Left ventricle myocardium inferior (tissue), 1 donor: ENCODE measurements at places on chromosomes 6 and 20. TPM values are rescaled to one million over a fixed set of nuclear protein-coding genes. Genes with fewer than 3 reads are reported as not detected.

KCNK5 gene
- total RNA-seq = 0.47 TPM

GRCh38 chr6:63636518-63637021 lies 968 bp downstream of the PHF3 start:
- H3K4me1 ChIP-seq = peaks cover 68% of the 10 kb centered on the region
- peak overlapping the region; percentile 98 for H3K27ac ChIP-seq
- H3K27me3 ChIP-seq = no peaks in the 10 kb centered on the region
- no peaks in the 10 kb centered on the region for H3K36me3 ChIP-seq

DNA sequence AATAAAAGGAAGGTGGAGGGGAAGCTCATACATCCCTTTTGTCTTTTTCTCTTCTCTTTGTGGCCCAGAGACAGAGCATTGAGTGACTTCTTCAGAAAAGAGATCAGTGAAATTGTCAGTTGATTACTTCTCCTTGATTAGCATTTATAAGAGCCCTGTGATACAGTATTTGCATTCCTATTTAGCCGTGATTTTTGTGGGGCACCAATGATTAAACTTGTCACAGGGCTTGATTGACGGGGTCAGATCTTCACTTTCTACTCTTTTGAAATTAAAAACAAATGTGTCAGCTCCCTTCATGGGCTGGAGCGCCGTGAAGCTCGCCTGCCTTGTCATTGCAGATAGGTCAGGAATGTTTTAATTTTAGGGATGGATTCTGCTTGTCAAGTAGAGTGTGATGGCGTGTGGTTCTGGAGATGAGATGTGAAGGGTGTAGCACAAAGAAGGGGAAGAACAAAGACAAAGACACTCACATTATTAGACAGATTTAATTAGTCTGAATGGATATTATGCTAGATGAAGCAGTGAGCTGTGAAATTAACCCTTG lies 166.8 kb downstream of the ZNF217 start:
- no peak overlapping the region for H3K27ac ChIP-seq
- no peak overlapping the region for H3K4me3 ChIP-seq
- no peaks in the 10 kb centered on the region for H3K27me3 ChIP-seq
- no peaks in the 10 kb centered on the region for H3K4me1 ChIP-seq
- no peaks in the 10 kb centered on the region for H3K36me3 ChIP-seq
- no peak for DNase-seq

CTCFL gene
- not detected for total RNA-seq

RBPJL gene
- not detected for total RNA-seq

DNA sequence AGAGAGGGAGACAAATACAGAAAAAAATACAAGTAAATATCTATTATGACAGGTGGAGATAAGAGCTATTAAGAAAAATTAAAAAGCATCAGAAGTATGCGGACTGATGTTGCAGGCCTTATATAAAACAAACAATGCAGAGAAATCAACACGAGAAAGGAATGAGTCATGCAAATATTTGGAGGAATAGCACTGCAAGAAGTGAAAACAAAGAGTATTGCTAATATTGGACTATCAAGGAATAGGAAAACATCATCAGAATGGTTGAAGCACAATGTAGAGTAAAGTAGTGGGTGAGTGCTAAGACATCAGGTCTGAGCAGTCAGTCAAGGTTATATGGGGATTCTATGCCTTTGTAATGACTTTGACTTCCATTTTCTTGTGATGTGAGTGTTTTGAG lies 657.5 kb upstream of the GJE1 start:
- no peak overlapping the region for H3K4me3 ChIP-seq
- H3K4me1 ChIP-seq = no peaks in the 10 kb centered on the region
- no peak for DNase-seq

DNA sequence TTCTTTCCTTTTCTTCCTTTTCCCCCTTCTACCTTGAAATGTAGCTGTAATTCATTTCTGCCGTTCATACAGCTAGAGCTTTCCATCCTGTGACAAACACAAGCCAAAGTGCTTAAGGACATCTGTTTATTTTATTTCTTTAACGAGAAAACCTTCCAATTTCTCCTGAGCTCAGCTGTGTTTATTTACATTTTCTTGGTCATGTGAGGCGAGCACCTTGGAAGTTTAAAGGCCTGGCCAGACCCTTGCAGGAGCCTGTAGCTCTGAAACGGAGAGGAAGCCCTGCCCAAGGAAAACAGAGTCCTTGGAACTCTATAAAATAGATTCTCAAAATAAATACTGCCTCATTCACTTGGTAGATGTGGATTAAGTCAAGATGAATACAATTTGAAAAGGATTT lies 223.1 kb downstream of the EYA2 start:
- H3K27me3 ChIP-seq = peaks cover 5% of the 10 kb centered on the region
- DNase-seq = no peak

GRCh38 chr6:161444464-161444863 lies 170.6 kb upstream of the AGPAT4 start:
- H3K27me3 ChIP-seq = no peaks in the 10 kb centered on the region
- H3K4me3 ChIP-seq = no peak overlapping the region
- H3K4me1 ChIP-seq = peaks cover 22% of the 10 kb centered on the region
- H3K27ac ChIP-seq = peak overlapping the region; percentile 55

MAFB gene
- total RNA-seq = 10.2 TPM

DNA sequence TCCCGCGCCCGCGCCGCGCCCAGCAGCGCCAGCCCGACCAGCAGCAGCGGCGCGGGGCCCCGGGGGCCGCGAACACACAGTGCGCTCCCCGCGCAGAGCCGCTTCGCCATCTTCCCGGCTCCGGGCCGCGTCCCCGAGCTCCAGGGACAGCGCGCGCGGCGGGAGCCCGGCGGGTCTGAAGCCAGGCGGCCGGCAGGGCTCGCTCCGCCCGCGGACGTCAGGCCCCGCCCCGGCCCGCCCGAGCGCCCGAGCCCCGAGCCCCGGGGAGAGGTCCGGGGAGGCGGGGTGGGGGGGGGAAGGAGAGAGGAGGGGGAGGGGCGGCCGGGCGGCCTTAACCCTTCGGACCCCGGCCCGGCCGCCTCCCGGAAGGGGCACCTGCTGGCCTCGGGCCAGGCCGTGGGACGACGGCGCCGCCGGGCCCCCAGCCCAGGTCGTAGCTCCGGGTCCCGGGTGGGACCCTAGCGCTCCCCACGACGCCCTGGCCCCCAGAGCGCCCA lies at the start of gene LAMA5:
TSS of gene LAMA5 (minus strand) at position 177 of the 497 bp plus-strand sequence. CDS start at position 110, 67 bp downstream.
- H3K4me3 ChIP-seq = peak within 1 kb of the TSS; percentile 98
- H3K27me3 ChIP-seq = no peaks in the 10 kb centered on the region
- H3K4me1 ChIP-seq = peaks cover 88% of the 10 kb centered on the region

DNA sequence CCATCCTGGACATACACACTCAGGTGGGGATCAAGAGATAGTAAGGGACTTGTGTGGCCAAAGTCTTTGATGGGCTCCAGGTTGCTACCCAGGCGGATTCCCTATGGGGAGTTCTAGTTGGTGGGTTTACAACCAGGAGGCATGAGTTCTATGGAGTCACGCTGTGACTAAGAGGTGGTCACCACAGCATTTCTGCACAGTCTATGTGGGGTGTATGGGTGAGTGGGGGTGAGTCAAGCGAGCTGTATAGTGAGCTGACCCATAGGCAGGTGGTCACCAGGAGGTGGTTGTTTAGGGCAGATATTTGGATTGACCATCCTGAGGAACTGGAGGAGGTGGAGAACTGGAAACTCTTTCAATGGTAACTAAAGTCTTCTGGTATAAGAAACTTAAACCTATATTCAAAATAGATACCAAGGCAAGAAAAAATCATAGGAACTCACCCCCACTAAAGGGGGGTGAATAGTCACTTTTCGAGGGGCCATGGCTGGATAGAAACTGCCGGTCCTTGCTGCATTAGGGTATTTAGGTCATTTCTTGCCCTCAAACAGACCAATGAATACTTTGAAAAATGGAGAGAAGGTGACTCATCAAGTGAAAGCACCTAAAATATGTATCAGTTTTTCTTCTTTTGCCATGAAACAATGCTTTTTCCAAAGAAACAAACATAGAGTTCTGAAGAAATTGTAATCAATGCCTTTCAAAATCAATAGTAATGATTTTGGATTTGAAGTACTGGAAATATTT lies 84.3 kb upstream of the NRN1 start:
- no peaks in the 10 kb centered on the region for H3K36me3 ChIP-seq
- no peak overlapping the region for H3K4me3 ChIP-seq

DNA sequence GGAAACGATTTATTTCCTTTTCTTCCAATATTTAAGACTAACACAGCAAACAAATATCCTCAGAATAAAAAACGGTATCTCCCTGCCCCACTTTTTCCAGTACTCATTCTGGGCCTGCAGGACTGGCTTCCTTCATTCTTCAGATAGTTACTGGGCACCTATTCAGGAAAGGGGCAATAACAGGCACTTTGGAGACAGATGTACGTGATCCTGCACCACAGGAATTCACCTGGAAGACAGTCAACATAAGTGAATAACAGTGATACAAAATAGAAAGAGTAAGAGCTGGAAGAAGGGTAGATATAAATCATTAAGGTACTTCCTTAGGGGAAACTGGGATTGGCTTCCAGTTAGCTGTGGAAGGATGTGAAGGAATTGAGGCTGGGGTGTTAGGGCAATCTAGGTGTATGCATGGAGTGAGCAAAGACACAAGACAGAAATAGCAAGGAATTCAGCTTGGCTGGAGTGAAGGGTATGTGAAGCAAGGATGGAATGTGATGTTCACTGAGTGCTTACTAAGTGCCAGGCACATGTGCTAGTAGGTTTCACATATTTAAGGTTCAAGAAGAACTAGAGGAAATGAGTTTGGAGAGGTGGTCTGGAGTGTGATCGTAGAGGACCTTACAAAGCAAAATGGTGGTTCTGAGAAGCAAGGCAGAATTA lies 49.3 kb upstream of the FAM83C start:
- peaks cover 27% of the 10 kb centered on the region for H3K4me1 ChIP-seq
- no peak for DNase-seq
- no peak overlapping the region for H3K27ac ChIP-seq
- peaks cover 30% of the 10 kb centered on the region for H3K36me3 ChIP-seq
- H3K27me3 ChIP-seq = no peaks in the 10 kb centered on the region
- no peak overlapping the region for H3K4me3 ChIP-seq

WFDC12 gene
- not detected for total RNA-seq

THBS2 gene
- total RNA-seq = 6.9 TPM

MLIP gene
- total RNA-seq = 397 TPM

- peaks cover 71% of the 10 kb centered on the region for H3K36me3 ChIP-seq
- no peak for DNase-seq
- no peak overlapping the region for H3K4me3 ChIP-seq
- H3K27ac ChIP-seq = no peak overlapping the region
- H3K4me1 ChIP-seq = peaks cover 32% of the 10 kb centered on the region
Measured at GRCh38 chr20:62266340-62266739, 28.0 kb downstream of the OSBPL2 start.

- H3K4me3 ChIP-seq = no peak overlapping the region
- H3K27ac ChIP-seq = no peak overlapping the region
- DNase-seq = no peak
- H3K36me3 ChIP-seq = no peaks in the 10 kb centered on the region
- no peaks in the 10 kb centered on the region for H3K27me3 ChIP-seq
Measured at GRCh38 chr6:39432330-39433025, 110.0 kb upstream of the KCNK16 start.

GRCh38 chr6:5537132-5537531 lies 275.8 kb downstream of the FARS2 start:
- no peak overlapping the region for H3K27ac ChIP-seq
- no peaks in the 10 kb centered on the region for H3K36me3 ChIP-seq
- H3K4me3 ChIP-seq = no peak overlapping the region
- no peaks in the 10 kb centered on the region for H3K27me3 ChIP-seq
- no peaks in the 10 kb centered on the region for H3K4me1 ChIP-seq

ZNF391 gene
- total RNA-seq = 1.3 TPM

DTNBP1 gene
- 19.2 TPM for total RNA-seq

FNDC1 gene
- 1.8 TPM for total RNA-seq

- DNase-seq = no peak
- peaks cover 4% of the 10 kb centered on the region for H3K4me1 ChIP-seq
- H3K36me3 ChIP-seq = no peaks in the 10 kb centered on the region
- peaks cover 91% of the 10 kb centered on the region for H3K27me3 ChIP-seq
- H3K27ac ChIP-seq = no peak overlapping the region
- no peak overlapping the region for H3K4me3 ChIP-seq
Measured at GRCh38 chr20:51037532-51038115, 14.7 kb upstream of the KCNG1 start.

TMEM170B gene
- 4.4 TPM for total RNA-seq

CENPQ gene
- 6.0 TPM for total RNA-seq

- no peak overlapping the region for H3K27ac ChIP-seq
- no peaks in the 10 kb centered on the region for H3K4me1 ChIP-seq
- no peak overlapping the region for H3K4me3 ChIP-seq
- no peak for DNase-seq
- peaks cover 82% of the 10 kb centered on the region for H3K27me3 ChIP-seq
Measured at GRCh38 chr20:40948465-40949267, 80.0 kb upstream of the TOP1 start.

SRMS gene
- total RNA-seq = not detected

PPP1R14C gene
- 116 TPM for total RNA-seq

GRCh38 chr20:21862956-21863355 lies 157.5 kb downstream of the PAX1 start:
- H3K27ac ChIP-seq = no peak overlapping the region
- no peak for DNase-seq
- no peaks in the 10 kb centered on the region for H3K27me3 ChIP-seq
- no peaks in the 10 kb centered on the region for H3K4me1 ChIP-seq

DNA sequence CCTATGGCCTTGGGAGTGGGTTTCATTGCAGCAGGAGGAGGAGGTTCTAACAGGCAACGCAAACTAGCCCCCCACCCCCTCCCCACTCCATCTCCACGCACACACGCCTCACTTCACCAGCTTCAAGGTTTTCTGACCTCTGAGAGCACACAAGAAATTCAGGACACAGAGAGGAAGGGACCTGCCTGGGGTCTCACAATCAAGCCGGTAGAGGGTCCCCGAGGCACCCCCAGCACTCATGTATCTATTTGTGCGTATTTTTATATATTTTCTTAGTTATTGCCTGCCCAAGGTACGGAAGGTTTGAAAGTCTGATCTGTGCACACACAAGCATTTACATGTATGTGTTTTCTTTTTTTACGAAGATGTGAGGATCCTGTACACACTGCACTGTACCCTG lies 16.9 kb downstream of the MDFI start:
- H3K4me3 ChIP-seq = no peak overlapping the region
- peaks cover 11% of the 10 kb centered on the region for H3K4me1 ChIP-seq
- peaks cover 24% of the 10 kb centered on the region for H3K27me3 ChIP-seq
- H3K27ac ChIP-seq = no peak overlapping the region

POPDC3 gene
- total RNA-seq = 56.9 TPM

DNA sequence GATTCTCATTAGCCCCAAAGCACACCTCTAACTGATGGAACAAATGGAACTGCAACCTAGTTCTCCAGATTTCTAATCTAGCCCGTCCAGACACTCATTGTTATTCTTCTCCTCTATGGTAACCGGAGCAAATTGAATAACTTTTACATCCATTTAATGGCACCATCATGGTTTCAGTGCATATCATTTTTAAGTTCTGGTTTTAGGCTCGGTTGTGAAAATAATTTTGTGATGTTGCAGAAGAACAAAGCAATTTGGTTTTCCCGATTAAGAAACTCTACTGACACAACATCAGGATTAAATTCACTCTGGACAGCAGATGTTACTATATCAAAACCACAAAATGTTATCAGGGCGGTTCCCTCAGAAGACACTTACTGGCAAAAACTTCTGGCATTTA lies 42.5 kb upstream of the HBS1L start:
- H3K27ac ChIP-seq = no peak overlapping the region
- no peak overlapping the region for H3K4me3 ChIP-seq
- H3K36me3 ChIP-seq = no peaks in the 10 kb centered on the region

SLC22A3 gene
- total RNA-seq = 1.0 TPM
